ENCODE measurements at places on chromosomes 4 and X.

GRCh38 chr4:92333016-92333415, 29.2 kb downstream of the GRID2 start:
- DNase-seq, result no peak

- peak; percentile 20 for DNase-seq
These were observed 39.5 kb downstream of the TMEM165 start for GRCh38 chr4:55435141-55435841.

DNA sequence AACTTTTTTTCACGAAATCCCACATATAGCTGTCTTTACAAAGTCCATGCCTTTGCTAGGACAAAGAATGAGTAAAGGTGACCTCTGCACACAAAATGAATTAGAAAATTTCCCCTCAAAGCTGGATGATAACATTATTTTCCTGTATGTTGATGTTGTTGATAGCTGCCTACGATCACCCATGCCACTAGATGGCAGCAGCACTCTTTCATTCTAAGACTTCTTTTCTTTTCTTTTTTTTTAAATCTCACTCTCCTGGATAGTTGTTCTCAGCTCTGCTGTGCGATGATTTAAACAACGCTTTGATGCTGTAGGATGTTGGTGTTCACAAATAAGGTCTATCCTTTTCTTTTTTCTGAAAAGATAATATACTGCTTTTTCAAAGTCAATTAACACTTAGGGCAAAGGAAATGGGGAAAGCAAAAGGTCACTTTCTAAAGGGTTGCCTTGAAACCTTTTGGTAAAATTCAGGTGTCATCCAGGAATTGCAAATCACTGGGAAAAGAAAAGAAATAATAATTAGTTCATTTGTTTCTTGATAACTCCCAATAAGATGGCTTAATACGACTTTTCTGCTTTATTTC, 266.8 kb downstream of the C4orf33 start:
- peak; percentile 37 for DNase-seq

- DNase-seq, result no peak
These were observed 37.0 kb downstream of the IRS4 start for GRCh38 chrX:108699368-108699767.

GRCh38 chrX:153488231-153488914, 6.4 kb upstream of the BGN start:
- no peak for DNase-seq

- DNase-seq, result no peak
These were observed 73.6 kb upstream of the TENM3 start for GRCh38 chr4:182169572-182169971.

GRCh38 chr4:78928835-78929234, 10.4 kb downstream of the PAQR3 start:
- no peak for DNase-seq
